Activated effector memory CD4-positive, alpha-beta T cell treated with Interleukin-2 at 50 U/mL for 16 hours (primary cell): ENCODE measurements at places on chromosomes 5 and 9.

DNA sequence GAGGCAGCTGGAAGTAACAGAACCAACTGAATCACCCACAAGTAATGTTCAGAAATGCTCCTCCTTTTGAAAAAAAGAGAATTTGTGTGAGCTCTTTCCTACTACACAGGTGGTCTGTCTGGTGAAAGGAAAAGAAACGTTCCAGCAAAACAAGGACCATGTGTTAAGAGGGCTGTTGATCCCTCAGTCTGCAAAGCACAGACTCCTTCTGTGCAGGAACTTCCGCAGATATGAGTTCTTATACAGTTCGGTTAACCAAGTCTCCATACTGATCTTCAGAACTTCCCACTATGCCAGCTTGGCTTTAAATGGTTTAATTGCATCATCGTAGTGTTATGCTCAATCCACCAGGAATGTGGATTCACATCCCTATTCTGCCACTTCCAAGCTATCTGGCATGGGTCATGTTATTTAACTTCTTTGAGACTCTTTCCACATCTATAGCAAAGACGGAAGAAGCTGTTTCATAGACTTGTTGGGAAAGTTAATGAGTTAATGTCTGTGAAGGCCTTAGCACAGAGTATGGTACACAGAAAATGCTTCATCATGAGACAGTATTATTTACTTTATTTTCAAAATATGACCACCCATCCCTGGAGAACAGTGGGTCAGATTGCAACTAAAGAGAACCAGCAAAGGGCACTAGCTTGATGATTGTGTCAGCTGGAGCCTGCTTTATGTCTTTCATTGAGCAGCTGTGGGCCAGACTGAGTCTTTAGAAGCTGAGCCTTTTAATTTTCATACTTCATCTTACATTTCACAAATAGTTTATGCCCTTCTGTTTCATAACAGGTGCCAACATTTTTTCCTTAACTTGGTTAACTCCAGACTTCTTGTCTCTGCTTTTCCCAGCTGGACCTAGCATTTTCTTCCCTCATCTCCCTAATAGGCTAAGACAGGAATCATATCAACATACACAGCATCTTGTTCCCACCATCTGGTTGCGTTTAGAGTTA is 89.9 kb downstream of the MAMDC2 start:
- no peak for DNase-seq

DNA sequence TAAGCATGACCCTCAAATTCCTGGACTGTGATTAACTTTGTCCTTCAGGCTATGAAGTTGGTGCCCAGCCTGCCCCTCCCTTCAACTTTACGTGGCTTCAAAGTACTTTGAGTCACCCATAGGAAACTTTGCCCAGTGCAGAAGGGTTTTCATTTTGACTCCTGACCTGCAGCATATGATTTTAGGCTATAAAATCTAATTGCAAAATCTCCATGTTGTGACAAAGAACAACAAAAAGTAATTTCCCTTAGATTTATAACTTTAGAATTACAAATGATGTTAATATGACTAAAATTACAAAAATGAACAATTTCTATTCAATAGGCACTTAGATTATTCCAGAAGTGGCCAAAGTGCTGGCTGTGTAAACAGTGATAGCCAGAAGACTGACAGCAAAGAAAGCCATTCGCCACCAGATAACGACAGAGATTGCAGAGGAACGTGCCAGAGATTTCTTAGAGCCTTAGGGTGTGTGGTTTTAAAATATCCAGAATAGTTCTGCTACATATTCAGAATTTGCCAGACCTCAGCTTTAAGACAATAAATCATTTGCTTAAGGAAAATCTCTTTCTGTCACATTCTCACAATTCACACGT is 197.4 kb downstream of the SEMA5A start:
- DNase-seq, result no peak

GRCh38 chr9:126708178-126708577 is 94.5 kb downstream of the LMX1B start:
- no peak for DNase-seq

DNA sequence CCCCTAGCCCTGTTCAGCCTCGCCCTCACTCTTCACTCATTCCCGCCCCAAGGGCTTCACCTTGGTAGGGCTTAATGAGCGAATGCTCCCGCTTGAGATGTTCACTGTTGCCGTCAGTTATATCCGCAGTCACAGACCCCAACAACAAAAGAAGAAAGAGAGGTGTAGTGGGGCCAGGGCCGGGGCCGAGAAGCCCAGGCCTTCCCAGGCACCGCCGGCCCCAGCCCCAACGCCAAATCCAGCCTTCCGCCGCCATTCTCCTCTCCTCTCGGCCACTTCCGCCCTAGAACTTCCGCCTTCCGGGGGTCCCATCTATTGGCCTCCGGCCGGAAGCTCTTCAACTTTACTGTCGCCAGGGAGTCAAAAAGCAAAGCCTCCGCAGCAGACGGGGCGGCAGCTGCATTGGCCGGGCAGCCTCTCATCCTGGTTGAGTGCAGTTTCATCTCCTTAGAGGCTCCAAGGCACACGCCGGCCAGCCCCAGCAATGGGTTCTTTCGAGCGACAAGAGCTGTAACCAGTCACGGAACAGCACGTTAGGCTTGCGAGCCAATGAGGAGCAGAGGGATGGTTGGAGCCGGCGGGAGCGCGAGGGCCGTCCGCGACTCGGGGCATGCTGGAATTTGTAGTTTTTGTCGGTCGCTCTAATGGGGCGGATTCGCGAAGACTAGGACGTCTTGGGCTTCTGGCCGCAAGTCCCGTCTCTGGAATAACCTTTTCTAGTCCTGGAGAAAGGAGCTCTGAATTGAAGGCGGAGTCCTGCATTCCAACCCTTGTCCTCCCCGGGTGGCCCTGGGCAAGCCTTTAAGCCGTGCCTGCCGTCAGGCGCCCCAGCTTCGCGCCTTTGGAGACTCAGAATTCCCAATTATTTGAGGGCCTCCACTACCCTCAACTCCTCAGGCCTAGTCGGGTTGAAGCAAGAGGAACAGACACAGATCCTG is at the start of gene LMAN2:
LMAN2 (minus strand) TSS at position 277 of the 938 bp plus-strand sequence; CDS start at position 256, 21 bp downstream.
- DNase-seq, result peak; percentile 88

- no peak for DNase-seq
These were observed 150.6 kb upstream of the EDIL3 start for GRCh38 chr5:84535281-84535680.

DNA sequence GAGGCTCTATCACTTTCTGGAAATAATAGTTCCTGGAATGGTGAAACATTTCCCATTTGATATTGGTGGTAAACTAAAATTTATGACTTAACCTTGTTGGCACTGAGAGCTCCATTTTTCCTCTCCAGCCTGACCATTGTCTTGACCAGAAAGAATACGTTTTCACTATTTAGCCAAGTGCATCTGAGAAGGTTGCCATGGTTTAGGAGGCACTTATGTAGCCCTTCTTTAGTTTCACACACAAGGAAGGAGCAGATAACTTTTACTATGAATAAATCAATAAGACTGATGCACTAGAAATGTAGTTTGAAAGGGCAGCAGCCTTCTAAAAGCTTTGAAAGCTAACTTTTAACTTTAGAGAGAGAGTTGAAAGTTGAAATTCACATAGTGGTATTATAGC is 1045.5 kb upstream of the CDH6 start:
- DNase-seq, result no peak

DNA sequence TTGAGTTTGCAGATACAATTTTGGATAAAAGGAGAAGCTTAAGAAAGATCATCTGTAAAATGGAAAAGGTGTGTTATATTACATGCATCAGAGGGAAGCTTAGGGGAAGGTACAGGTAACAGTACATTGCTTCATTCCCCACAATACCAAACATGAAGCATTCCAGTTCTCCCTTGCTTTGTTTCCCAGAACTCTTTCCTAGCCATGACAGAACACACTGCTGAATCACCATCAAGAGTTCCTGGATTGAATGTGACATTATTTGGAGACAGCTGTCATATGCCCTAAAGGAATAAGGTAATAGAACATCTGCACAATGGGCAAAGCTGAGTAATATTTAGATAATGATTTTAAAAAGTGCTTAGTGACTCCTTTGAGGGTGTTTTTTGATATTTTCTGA is 303.5 kb upstream of the ST8SIA4 start:
- no peak for DNase-seq

DNA sequence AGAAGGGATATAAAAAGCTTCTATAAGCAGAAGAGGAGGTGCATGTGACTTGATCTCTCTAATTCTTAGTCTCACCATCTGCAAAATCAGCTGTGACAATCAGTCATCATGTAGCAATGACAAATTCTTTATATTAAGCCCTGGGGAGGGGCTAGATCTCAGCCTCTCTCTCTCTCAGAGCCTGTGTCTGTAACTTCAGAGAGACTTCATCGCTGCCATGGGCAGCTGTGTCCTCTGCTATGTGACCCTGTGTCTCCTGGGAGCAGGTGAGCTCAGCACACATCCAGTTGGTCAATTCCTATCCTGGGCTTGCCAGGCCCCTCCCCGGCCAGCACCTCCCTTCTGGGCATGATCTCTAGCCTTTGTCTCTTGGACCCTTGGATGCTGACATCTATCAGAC is 109.6 kb downstream of the ANKRD18B start:
- DNase-seq, result no peak
